ENCODE measurements at places on chromosomes 12 and 14.
A peak's percentile ranks its signal among the peaks of the same experiment; 100 is the strongest.

DNA sequence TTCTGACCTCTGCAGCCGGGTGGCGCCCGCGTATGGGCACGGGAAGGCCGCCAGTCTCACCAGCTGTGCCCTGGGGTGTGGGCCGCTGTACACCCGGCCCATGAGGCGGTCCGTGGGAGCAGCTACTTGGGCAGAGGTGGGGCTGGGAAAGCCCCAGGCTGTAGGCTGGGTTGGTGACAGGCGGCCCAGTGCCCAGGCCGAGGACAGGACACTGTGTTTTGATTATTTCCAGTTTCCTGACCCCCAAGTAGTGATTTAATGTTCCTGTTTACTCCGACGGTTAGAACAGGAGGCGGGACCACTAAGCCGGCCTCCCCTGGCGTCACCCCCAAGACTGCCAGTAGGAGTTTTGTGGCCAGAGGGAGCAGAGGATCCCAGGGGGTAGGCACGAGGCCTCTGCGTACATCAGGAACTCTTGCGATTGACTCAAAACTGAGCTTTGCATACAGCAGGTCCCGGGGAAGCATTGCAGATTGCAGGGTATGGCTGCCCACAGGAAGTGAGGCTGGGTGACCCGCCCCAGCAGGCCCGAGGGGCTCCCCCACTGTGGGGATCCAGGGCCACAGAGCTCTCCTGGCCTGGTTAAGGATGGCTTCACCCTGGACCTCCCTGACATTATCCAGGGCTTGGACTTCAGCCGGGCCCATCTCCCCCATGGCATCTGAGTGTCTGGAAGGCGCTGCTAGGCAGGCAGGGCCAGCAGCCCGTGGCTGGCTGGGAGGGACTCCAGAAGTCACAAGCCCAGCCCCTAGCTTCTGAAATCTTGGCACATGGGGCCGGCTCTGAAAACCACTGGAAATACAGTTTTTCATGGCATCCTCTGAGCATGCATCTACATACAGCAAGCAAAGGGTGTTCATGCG lies 42.5 kb upstream of the DIO3 start:
- no peak for DNase-seq

GRCh38 chr14:104116288-104116755 lies 22.1 kb upstream of the KIF26A start:
- DNase-seq, result no peak

GRCh38 chr14:53391631-53392285 lies 238.6 kb upstream of the DDHD1 start:
- no peak for DNase-seq

- DNase-seq, result no peak
Observed at GRCh38 chr12:23169012-23169695, 544.2 kb downstream of the ETNK1 start.

DNA sequence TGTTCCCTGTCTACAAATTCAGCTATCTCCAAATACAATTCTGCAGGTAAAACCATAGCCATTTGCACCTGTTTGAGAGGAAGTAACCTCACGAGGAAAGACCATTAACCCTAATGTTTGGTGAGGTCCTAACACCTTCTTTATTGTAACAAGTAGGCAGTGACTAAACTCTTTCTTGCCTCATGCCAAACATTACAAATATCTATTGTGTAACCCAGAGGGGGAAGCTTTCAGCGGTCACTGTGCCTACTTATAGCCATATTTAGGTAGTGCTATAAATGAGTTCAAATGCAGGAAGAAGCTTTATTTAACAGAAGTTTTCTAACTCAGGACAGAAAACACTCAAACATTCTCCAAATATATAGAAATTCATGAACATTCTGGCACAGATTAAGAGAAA lies 252.7 kb downstream of the LRFN5 start:
- DNase-seq, result no peak

GRCh38 chr12:25459541-25459951 lies 93.5 kb downstream of the LMNTD1 start:
- peak; percentile 12 for DNase-seq

DNA sequence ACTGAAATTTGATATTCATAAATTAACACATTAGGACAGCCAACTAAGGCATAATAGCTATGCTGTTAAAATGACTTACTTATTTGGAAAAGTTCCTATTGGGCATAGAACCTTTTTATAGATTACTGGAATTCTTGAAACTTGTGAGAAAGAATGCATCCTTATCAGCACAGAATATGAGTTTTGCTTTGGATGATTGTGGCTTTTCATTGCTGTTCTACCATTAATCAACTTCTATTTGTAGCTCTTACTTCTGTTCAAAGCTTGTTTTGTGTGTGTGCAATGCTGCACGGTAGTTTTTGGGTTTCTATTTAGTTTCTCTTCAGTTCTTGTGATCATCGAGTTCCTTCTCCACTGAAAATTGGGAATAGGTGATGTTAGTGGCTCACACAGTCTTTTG lies 152.4 kb upstream of the PELI2 start:
- DNase-seq, result no peak

DNA sequence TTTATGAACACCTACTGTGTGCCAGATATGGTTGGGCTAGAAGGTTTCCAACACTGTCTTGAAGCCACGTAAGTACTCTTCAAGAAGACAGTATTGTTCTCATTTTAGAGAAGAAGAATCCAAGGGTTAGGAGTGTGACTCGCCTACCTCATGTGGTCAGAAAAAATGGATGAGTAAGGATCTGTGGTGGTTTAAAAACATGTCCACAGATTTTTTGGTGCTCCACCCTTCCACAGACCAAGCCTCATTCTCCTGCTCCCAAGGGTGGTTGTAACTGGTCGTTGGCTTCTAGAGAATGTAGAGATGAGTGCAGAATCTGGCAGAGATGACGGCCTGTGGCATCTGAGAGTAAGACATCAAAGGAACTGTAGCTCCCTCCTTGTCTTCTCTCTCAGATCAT lies 30.3 kb upstream of the TTC7B start:
- DNase-seq, result no peak

GRCh38 chr12:116551952-116552772 lies 7.0 kb upstream of the MAP1LC3B2 start:
- DNase-seq, result no peak

DNA sequence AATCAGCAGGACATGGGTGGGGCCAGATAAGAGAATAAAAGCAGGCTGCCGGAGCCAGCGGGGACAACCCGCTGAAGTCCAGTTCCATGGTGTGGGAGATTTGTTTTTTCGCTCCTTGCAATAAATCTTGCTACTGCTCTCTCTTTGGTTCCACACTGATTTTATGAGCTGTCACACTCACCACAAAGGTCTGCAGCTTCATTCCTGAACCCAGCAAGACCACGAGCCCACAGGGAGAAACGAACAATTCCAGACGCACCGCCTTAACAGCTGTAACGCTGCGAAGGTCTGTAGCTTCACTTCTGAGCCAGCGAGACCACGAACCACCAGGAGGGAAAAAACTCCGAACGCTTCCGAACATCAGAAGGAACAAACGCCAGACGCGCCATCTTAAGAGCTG lies 2.8 kb upstream of the CNIH1 start:
- no peak for DNase-seq

GRCh38 chr14:92103363-92103989 lies 2.9 kb downstream of the ATXN3 start:
- no peak for DNase-seq

DNA sequence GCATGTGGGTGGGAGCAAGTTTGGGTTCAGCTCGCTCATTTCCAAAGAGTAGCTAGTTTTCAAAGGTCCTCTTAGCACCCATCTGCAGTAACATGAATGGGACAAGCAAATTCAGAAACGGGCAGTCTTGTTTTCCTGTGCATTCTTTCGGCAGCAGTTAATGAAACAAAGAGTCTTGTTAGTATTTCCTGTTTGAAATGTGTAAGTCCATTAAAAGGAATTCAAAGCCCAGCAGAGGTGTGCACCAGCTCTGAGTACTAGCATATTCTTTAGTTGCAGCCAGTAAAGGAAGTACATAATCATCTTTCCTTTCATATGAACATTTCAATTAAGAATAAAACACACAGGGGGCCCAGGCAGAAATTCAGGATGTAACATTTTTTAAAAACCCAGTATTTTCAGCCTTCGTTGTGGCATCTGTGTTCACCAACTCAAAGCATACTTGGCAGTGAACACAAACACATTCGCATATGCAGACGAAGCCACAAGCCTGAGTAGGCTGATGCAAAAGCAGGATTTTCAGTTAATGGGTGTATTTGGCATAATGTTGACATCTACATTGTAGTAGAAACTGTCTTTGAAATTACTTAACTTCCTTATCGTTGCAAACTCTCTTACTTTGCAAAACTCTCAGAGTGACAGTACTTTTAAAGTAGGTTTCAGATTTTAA lies 570.0 kb upstream of the FLRT2 start:
- no peak for DNase-seq

DNA sequence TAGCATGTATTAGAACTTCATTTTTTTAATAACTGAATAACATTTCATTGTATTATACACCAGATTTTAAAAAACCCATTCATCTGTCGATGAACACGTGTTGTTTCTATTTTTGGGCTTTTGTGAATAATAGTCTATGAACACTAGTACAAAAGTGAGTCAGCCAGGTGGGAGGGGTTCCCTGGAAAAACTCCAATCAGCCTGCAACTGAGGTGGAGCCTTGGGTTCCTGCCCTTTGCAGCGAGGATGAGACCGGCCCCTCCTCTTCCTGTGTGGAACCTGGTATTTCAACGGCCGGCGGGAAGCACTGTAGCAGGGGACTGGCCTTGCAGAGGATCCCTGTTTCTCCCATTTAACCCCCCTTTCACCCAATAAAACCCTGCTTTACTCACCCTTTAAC lies 56.1 kb downstream of the LMNTD1 start:
- no peak for DNase-seq

- DNase-seq, result no peak
Observed at GRCh38 chr12:50840809-50841487, 1.8 kb upstream of the TMPRSS12 start.

DNA sequence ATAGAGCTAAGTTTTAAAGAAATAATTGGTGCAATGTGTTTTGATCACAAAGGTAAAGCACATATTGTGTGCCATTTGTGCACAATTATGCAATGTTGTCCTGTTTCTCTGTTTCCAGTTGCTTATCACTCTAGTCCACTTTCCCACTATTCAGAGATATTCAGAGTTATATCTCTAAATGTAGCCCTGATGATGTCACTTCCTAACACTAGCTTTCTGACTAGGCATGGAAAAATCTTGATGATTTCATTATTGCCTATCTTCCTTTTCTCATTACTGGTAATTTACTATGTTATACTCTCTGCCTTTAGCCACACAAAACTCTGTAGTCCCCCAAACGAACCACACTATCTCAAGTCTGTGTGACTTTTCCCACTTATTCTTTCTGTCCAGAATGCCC lies 221.2 kb downstream of the TRHDE start:
- no peak for DNase-seq

DNA sequence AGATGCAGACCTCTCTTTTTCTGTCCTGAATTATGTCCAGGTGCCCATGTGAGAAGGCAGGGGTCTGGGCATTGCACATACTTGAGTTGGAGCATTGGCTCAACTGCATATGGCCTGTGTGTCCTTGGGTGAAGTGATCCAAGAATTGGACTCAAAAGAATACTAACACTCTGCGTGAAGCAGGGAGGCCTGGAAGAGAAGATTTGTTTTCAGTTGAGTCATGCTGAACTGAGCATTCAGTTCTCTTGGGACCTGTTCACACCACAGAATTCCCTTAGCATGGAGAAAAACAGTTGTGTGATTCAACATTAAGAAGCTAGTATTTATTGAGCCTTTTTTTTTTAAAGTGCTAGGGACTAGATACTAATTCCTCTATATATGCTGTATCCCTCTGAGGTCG lies 164.7 kb upstream of the TBX3 start:
- DNase-seq, result no peak

- no peak for DNase-seq
Observed at GRCh38 chr12:2785017-2785416, 9.8 kb upstream of the FKBP4 start.

DNA sequence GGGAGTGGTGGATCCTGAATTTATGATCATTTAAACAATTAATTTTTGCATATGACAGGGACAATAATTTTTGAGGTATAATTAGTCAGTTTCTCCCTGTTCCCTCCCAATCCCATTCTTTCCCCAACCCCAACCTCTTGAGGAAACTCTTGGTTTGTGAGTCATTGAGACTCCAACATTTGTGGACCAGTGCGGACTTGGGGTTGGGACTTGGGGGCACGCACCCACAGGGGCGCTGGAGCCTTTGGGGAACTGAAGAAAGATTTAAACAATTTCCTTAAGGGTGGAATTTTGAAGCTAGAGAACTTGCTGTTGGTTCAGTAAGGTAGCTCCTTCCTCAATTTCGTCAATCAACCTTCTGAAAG lies 17.4 kb upstream of the PTGR2 start:
- DNase-seq, result no peak

DNA sequence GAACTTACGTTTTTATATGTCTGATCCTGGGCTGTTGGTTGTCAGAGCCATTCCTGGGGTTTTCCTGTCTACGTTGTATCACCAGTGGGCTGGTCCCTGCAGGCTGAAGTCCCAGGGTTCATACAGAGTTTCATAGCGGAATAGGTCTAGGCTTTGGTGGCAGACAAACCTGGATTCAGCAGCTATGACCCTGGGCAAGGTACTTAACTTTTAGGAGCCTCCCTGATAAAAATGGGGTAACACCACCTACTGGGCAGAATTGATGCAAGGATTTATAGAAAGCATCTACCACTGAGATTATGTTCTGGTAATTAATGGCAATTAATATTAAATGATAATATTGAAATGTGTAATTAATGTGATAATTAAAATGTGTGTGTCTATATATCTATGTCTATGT lies 141.2 kb downstream of the SYNE2 start:
- DNase-seq, result no peak

DNA sequence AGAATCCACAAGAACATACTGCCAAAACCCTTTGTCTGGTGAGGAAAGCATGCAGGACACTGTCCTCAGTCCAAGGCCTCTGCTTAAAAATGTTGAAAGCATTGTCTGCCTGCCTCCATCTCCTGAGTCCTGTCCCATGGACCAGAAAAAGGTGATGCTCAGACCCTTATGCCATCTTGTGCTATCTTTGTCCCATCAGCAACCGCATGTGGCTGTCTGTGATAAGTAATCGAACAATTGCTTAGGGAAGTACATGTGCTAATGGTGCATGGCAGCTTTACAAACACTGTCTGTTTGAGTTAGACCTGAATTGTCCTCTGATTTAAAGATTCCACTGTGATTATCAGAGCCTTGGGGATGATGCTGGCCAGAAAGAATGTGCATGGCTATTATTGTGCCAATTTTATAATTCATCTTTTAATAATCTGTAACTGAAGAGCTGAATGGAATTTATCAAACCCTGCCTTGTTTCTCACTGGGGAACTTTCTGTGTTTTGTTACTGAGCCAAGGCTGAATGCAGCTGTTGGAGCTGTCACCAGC lies 177.5 kb downstream of the DACT1 start:
- DNase-seq, result no peak

GRCh38 chr12:81759190-81760051 lies at the start of gene PPFIA2:
PPFIA2 (minus strand) TSS chr12:81759350.
- no peak for DNase-seq

GRCh38 chr12:117023998-117024960 lies 74.9 kb downstream of the TESC start:
- DNase-seq, result no peak

GRCh38 chr12:27919671-27920235 lies 52.8 kb downstream of the PTHLH start:
- DNase-seq, result no peak

- no peak for DNase-seq
Observed at GRCh38 chr12:131407221-131408035, 303.5 kb upstream of the SFSWAP start.

GRCh38 chr12:39975374-39975918 lies 130.4 kb downstream of the SLC2A13 start:
- DNase-seq, result no peak

GRCh38 chr14:100067971-100068959 lies 3.0 kb downstream of the EVL start:
- DNase-seq, result no peak

GRCh38 chr14:96203635-96204034 lies 1.0 kb upstream of the BDKRB2 start:
- DNase-seq, result no peak

GRCh38 chr12:2641761-2642160 lies 153.0 kb upstream of the FKBP4 start:
- DNase-seq, result no peak

All from GM12892 (cell line).